CD4-positive, alpha-beta T cell treated with Interleukin-10 for 1 hour (primary cell): ENCODE measurements at places on chromosomes 11 and 22.

GRCh38 chr11:64251753-64252002, 348 bp downstream of the PLCB3 start:
- no peak for DNase-seq

DNA sequence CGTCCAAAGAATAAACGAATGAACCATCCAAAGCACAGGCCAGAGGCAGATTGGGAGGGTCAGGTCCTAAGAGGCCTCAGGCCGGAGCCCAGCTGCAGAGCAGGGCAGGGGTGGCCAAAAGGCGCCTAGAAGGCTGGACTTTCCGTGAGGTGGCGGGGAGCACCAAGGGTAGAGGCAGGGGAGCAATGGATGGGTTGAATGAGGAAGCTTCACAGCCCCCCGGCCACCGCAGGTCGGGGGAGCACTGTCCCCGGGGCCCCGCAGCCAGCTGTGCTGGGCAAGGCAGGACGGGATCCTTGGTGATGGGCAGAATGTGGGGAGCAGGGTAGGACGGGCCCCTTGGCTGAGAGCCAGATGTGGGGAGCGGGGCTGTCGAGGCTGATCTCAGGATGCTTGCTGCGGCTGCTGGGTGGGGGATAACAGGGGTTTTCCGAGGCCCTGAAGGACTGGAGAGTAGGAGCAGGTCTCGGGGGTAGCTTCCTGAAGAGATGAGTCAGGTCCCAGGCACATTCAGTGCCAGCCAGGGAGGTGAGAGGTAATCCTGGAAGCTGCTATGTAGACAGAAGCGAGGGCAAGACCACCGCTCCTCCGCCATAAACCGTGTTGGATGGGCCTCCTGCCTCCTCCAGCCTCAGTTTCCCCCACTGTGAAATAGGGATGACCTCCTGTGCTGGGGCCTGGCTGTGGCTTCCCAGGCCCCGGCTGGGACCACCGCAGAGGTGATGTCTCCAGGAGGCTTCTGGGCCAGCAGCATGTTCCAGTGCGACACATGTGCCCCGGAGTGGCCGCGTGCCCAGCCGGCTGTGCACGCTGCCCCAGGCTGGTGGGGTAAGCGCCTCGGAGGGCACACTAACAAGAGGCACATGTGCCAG, 34.6 kb upstream of the KCNQ1OT1 start:
- DNase-seq = no peak

- DNase-seq = peak; percentile 29
Observed at GRCh38 chr11:74570266-74571061, 21.9 kb upstream of the POLD3 start.

DNA sequence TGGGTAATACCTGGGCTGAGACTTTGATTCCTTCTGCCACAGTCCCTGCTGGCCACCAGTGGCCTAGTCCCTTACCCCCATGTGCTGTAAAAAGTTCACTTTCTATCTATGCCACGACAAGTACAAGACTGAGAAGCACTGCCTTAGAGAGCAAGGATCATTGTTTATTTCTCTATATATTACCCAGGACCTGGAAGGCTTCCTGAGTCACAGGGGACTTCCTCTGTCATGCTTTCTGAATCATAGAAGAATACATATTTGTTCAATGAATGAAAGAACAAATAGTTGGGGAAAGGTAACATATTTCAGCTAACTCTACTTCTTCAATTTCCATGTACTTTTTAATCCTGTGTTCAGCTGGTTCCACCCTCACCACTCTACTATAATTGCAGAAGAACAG, 5.5 kb upstream of the SYT9 start:
- no peak for DNase-seq

DNA sequence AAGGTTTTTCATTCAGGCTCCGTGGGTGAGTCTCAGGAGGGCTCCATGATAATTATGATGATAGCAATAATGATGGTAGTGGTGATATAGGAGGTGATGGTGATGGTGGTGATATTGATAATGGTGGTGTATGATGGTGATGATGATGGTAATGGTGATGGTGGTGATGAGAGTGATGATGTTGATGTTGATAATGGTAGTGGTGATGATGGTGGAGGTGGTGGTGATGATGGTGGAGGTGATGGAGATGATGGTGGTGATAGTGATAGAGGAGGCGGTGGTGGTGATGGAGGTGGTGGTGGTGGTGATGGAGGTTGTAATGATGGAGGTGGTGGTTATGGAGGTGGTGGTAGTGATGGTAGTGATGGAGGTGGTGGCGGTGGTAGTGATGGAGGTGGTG, 79.4 kb downstream of the MPPED1 start:
- DNase-seq = no peak

DNA sequence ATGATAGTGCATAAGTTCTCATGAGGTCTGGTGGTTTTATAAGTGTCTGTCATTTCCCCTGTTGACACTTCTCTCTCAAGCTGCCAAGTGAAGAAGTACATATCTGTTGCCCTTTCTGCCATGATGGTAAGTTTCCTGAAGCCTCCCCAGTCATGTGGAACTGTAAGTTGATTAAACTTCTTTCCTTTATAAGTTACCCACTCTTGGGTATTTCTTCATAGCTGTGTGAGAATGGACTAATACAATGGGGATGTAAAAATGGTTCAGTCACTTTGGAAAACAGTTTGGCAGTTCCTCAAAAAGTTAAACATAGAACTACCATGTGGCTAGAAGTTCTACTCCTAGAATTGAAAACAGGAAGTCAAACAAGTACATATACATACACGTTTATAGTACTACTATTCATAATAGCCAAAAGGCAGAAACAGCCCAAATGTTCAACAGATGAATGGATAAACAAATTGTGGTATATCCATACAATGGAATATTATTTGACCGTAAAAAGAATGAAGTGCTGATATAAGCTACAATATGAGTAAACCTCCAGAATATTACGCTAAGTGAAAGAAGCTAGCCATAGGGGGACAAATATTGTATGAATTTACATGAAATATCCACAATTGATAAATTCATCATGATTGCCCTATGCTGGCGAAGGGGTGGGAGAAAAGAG, 16.0 kb upstream of the DKK3 start:
- DNase-seq = no peak

- no peak for DNase-seq
Observed at GRCh38 chr11:77074205-77074604, 7.4 kb downstream of the CAPN5 start.

- DNase-seq = no peak
Observed at GRCh38 chr11:2118677-2119076, 20.5 kb downstream of the IGF2 start.

DNA sequence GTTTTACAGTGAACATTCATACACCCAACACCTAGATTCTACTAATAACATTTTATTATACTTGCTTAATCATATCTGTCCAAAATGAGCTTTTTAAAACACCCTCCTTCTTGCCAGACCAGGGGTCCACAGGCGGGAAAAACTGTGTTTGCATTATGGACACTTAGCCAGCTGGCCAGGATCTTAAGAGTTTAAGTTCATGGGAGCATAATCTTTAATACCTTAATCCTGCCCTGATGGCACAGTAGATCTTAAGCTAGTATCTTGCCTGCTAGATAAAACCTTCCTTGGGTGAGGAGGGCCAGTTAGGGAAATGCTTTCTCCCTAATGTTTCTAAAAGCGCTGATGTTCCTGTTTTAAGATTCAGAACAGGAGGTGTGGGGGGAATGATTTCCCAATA, 13.1 kb upstream of the CCDC134 start:
- DNase-seq = no peak

GRCh38 chr11:61142424-61142823, 18.8 kb downstream of the VPS37C start:
- no peak for DNase-seq

GRCh38 chr11:85307366-85307765, 319.8 kb downstream of the DLG2 start:
- no peak for DNase-seq

DNA sequence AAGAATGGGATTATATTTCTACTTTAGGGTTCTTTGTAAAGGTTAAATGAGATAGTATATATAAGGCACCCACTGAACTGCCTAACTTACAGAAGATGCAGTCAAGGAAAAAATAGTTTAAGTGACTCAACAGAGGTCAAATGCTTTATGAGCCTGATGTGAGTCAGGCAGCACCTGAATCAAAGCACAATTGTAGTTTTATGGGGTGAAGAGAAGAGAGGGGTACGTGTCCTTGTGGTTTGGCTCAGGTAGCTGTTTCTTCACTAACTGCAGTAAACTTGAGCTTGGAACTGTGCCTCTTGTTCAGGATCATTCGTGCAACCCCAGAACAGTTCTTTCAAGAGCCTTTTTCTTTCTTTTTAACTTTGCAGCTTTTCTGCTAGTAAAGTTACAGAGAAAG, 125.2 kb upstream of the SPON1 start:
- no peak for DNase-seq

DNA sequence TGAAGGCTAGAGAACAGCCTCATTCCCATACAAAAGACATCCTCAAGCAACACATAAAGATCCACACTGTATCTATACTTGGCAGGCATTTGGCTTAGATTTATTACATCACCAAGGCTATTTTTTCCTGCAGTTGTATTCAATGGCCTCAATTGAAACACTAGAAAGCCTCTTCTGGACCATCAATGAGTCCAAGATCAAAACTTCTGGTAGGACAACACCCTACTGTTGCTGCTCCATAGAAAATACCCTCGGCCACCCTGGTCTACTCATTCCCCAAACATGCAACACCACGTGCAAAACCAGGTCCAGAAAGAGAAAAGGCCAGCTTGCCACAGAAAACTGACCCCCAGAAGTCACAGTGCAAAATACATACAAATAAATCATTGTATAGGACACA, 56.9 kb upstream of the CADM1 start:
- no peak for DNase-seq

DNA sequence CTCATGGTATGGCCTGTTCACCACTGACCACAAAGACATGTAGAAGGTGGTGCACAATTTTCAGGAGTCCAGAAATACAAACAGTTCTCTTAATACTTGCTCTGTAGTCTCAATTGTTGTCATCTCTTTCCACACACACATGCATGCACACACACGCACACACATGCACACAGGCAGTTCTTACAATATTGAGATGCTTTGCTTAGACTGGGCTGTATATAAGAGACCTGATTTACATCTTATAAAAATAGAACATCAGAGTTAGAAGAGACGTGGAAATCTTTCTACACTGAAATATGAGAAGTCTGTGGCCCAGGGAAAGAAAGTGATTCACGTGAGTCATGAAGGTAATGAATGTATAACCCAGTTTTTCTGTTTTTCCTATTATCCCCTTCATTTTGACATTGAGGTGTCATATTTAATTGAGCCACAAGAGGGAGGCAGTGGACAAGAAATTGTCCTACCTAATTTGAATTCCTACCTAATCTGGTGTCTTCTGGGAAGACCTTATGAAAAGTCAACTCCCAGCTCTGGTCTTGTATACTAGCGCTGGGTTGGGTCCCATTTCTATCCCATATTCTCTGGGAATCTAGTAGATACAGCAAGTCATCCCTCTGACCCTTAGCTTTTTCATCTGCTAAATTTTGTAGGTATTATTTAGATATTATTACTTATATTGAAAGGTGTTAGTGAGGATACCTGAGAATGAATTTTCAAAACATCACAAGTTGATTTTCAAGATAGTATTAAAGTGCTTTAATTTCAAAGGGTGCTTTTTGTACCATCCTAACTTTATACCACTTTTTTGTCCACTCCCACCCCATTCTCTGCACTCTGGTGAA, 14.9 kb upstream of the MS4A4A start:
- peak; percentile 31 for DNase-seq

- DNase-seq = no peak
Observed at GRCh38 chr22:38694049-38694448, 6.7 kb downstream of the JOSD1 start.

GRCh38 chr22:27808451-27809225, 7.1 kb upstream of the MN1 start:
- DNase-seq = no peak

DNA sequence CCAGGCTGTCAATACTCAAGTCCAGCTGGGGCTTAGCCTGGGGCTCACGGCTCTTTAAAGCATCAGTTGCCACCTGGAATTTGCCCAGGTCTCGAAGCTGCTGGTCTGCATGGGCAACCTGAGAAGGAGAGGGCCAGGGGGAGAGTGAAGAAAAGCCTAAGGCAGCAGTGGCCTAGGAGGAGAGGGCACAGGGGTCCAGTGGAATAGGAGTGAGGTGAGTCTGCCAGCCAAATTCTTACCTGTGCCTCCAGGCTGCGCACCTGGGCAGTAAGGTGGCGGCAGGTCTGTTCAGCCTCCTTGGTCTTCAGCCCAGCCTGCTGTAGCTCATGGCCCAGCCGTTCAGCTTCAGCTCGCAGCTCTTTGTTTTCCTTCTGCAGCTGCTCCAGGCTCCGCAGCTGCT, 10.0 kb downstream of the IL18BP start:
- DNase-seq = no peak

- no peak for DNase-seq
Observed at GRCh38 chr11:71951741-71952310, 23.0 kb downstream of the RNF121 start.

DNA sequence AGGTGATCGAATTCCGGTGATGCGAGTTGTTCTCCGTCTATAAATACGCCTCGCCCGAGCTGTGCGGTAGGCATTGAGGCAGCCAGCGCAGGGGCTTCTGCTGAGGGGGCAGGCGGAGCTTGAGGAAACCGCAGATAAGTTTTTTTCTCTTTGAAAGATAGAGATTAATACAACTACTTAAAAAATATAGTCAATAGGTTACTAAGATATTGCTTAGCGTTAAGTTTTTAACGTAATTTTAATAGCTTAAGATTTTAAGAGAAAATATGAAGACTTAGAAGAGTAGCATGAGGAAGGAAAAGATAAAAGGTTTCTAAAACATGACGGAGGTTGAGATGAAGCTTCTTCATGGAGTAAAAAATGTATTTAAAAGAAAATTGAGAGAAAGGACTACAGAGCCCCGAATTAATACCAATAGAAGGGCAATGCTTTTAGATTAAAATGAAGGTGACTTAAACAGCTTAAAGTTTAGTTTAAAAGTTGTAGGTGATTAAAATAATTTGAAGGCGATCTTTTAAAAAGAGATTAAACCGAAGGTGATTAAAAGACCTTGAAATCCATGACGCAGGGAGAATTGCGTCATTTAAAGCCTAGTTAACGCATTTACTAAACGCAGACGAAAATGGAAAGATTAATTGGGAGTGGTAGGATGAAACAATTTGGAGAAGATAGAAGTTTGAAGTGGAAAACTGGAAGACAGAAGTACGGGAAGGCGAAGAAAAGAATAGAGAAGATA, at the start of gene MALAT1:
Gene MALAT1, plus strand, starts transcription at position 69 of the 736 bp plus-strand sequence.
- DNase-seq = peak; percentile 97

DNA sequence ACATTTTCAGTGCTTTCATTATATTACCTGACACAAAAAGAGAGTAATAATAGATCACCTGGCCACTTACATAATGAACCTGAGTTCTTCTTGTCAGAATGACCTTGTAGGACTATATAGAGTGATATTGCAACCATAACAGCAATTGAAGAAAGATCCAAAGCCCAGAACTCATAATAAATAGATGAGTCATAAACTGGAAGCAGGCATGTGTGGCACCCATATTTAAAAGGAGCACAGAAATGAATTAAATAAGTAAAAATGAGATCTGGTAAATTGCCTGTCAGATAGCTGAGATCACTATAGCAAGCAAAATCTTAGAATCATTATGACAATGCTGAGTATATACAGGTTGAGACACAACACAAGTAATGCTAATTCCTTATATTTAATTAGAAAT, 331.8 kb downstream of the AASDHPPT start:
- DNase-seq = no peak

- no peak for DNase-seq
Observed at GRCh38 chr11:11217929-11218628, 135.0 kb downstream of the CSNK2A3 start.
